ENCODE measurements at places on chromosomes 2 and 18.

GRCh38 chr18:40851014-40851429, 1104.0 kb upstream of the PIK3C3 start:
- no peak for DNase-seq

GRCh38 chr2:159793326-159793725, 4.7 kb downstream of the CD302 start:
- DNase-seq, result no peak

DNA sequence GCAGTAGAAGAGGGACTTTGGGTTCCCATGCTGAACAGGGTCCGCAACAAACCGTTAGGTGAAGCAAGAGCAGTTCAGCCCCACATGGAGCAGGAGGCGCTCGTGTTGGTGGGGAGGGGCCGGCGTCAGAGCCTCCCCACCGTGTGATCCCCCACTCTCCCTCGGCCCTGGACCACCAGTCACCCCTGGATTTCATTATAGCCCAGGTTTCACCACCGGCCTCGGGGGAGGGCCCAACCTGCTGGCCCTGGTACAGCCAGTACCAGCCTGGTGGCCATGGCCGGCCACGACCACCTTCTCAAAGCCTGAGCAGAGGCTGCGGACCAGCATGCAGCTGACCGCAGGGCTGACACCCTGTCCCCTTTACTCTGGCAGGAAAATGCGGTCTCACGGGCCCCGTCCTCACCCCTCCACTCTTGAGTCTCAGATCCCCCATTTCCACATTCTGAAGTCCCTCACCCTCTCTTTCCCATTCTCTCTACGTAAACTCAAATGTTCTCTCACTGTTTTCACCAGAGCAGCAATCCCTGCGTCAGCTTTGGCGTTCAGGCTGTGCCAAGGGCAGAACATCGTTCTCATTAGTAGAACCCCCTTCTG, 8.6 kb downstream of the MLPH start:
- DNase-seq, result no peak

- no peak for DNase-seq
Observed at GRCh38 chr2:230872968-230873660, 8.4 kb downstream of the ITM2C start.

DNA sequence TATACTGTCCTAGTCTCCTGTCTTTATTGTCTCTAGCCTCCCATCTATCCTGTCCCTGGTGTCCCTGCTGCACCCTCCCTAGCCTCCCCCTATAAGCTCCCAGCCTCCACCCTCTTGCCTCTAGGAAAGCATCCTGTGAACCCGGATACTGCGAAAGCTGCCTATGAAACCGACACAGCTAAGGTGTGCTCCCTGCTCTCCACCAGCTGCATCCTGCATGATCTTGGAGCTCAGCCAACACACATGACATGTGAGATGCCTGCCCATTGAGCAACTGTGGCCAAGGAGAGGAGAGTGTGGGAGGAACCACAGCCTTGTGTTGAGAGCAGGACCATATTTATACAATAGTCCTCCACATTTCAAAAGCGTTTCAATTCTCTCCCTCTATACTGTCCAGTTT, 187.1 kb downstream of the ZBTB7C start:
- peak; percentile 47 for DNase-seq

DNA sequence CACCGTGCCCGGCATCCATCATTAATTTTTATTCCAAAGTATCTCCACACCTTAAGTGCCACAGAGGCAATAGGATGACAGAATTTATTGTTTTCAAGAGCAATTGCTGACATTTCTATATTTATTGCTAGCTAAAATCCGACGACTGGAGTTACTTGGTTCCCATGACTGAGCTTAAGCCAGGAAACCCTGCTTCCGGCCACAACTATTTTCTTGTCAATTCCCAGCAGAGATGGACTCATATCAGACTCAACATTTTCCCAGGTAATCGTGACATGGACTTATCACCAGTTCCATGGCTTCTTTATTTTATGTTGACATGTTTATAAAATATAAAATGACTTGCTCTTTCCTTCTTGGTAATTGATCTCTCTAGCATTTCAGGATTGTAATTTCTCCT, 20.6 kb upstream of the DCDC2C start:
- DNase-seq, result no peak

DNA sequence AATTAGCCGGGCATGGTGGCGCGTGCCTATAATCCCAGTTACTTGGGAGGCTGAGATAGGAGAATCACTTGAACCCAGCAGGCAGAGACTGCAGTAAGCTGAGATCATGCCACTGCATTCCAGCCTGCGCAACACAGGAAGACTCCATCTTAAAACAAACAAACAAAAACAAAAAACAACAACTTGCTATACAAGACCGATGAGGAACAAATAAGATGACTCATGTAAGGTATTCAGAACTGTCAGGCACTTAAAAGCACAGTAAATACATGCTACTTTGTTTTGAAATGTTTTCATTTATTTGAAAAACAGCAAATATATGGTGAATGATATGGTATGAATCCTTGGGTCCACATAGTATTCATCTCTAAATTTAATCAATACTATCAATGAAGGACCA, 66.7 kb downstream of the TRIP12 start:
- no peak for DNase-seq

GRCh38 chr2:109683452-109683851, 69.3 kb downstream of the SOWAHC start:
- no peak for DNase-seq

GRCh38 chr2:57693177-57693576, 353.4 kb upstream of the VRK2 start:
- DNase-seq, result no peak

DNA sequence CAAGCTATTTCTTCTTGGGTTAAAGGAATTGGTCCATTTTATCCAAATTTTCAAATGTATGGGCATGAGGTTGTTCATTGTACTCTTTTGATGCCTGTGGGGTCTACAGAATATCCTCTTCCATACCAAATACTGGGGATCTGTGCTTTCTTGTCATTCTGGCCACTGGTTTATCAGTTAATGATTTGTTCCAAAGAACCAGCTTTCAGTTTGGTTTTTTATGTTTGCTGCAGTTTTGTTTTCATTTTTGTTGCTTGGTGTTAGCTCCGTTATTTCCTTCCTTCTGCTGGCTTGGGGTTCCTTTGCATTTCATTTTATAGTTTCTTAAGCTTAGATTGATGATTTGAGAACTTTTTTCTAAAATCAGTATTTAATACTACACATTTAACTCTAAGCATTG, 45.5 kb downstream of the SLC66A2 start:
- no peak for DNase-seq

DNA sequence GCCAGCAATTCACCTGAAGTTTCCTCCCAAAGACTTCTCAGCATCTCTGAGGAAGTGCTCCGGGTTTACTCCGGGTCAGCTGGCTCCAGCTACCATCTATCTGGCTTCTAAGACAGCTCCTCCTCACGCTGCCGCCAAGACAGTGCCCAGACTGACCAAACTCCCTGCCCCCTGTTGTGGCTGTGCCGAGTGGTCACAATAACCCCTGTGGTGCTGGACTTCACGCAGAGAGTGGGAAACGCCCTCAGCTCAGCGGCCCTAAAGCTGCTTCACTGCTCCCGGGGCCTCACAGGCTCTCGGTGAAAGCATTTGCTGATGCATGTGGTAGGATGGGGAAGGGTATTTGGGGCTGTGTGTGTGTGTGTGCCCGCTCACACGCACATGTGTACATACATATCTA, 154.8 kb upstream of the ZNF236 start:
- no peak for DNase-seq

- DNase-seq, result no peak
Observed at GRCh38 chr18:77210249-77210648, 39.4 kb upstream of the GALR1 start.

DNA sequence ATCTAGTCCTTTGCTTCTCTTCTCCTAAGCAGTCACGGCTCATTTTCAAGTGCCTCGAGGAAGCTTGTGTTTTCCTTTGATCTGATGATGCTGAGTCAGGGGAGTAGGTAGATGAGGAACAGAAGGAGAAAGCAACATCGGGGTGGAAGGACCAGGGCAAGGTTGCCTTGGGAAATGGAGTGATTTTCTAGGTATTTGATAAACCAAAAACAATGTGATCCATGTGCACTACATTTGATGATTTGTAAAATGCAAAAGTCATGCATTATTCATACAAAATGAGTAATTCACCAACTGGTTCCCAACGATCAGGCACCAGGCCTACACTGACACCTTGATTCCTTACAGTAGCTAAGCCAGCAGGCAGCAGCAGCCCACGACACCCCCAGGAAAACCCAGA, 205.3 kb downstream of the ANAPC1 start:
- no peak for DNase-seq

DNA sequence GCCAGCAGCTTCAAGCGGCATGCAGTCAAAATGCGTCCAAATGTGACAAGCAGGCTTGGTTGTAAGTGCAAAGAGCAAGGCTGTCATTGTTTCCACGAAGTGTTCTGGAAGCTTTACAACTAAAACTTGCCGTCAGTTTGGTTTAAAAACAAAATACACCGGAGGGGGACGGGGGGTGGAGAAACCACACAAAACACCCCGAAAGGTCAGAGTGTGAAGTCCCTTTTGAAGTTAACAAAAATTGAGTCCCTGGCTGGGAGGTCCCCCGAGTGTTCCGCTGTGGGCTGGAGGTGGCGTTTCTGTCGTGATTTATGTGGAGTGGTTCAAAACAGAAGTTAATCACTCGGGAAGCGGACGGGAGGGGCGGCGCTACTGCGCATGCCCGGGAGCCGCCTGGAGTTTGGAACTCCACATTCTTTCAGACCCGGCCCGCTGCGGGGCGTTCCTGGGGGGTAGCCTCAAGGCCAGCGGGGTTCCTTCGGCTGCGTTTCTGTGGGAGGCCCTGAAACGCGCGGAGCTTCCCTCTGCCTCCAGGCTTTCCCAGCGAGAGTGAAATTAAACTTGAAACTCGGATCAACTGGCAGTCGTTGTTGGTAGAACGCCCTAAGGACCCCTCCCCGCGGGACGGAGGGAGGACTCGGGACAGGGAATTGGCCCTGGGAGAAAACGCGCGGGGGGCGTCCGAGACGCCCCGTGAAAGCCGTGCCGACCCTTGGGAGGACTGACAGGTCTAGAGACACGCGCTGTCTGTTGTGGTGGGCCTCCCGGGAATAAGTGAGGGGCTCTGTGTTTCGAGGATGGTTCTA, 1.4 kb downstream of the TGIF1 start:
- DNase-seq, result peak; percentile 82

- DNase-seq, result no peak
Observed at GRCh38 chr18:21443776-21444464, 156.6 kb downstream of the ESCO1 start.

- no peak for DNase-seq
Observed at GRCh38 chr18:45672637-45673036, 51.3 kb upstream of the SLC14A1 start.

DNA sequence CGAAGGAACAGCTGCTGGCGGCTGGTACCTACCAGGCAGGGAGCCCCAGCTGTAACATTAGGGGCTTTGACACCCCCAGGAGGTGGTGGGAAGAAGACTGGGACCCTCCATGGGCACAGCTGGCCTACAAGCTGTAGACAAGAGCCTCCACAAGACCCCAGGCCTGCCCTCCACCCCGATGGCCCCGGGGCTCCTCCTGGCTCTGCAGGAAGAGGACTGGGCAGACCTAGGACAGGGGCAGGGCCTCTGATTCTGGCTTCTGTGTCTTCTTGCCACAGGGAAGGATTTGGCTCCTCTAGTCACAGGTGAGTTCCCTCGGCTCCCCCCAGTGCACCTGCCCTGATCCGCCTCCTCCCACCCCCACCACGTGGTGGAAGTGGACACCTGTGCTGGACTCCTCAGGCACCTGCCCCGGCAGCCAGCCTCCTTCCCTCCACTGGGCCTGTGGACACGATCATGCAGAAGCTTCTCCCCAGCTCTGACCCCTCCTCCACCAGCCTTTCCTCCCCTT, 53.4 kb upstream of the ODC1 start:
- DNase-seq, result no peak

DNA sequence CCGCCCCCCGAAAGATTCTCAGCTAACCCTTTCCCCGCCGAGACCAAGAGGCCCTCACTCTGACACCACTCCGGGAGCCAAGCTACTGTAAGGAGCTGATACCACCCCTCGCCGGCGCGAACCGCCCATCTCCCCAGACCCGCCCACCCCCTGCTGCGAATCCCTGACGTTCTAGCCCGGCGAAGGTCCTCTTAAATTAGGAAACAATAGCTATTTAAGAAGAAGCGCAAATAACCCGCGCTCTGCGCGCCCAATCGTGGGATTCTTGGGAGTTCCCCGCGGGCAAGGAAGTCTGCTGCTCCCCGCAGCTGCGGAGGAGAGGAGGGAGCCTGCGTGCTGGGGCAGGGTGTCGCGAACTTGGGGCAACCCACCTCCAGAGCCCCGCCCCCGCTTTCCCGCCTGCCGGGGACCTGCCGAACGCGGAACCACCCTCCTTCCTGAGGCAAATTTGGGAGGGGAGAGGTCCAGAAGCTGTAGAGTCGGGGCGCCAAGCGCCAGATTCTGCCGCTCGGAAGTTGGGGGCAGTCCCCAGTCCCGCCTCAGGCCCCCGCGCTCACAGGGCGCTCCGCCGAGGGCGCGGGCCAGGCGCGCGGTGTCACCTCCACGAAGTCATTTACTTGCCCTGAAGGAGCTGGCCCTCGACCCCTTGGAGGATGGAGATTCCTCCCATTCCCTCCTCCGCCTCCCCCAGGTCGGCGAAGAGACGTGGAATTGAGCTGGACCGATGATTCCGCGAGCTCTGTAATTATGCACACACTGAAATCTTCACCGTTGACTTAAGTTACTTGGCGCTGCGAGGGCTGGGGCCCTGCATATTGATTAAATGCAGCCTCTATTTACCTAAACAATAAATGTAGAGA, 8.4 kb upstream of the SP9 start:
- DNase-seq, result no peak

GRCh38 chr2:171550613-171551012, 28.3 kb downstream of the CYBRD1 start:
- no peak for DNase-seq

GRCh38 chr2:240211598-240212424, 71.4 kb upstream of the OTOS start:
- no peak for DNase-seq

DNA sequence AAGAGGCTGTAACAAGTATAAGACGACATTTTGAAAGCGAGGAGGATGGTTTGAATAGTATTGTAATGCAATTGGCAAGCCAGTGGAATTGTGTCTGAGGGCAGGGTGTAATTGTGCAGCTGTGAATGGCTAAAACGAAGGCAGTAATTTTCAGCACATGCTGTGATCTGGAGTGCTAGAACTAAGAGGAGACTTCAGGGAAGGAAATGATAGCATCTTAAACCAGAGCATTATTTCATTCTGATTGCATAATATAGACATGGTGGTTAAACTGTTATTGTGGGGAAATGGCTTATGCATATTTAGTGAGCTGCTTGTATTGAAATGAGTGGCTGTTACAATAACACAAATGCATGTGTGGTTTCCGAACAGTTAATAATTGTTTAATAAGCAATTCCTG, 36.3 kb downstream of the THSD7B start:
- no peak for DNase-seq
